ENCODE measurements at places on chromosomes 3 and 15.

DNA sequence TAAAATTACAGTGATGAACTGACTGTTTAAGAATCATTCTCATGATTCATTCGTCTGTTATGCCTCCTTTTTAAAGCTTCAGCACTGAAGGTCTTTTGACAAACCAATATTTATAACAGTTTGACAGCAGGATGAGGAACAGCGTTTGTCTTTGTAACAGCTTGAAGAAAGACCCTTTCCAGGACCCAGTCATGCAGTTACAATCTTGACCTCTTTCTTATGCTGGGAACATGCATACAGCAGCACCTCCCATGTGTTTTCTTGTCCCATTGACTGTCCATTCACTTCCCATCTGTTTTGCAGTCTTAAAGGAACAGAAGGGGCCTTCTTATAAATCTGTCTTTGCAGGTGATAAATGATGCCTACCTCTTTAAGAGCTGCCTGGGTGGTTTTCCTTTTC, 87.2 kb downstream of the OPA1 start:
- DNase-seq = no peak

- DNase-seq = no peak
Measured at GRCh38 chr3:110710603-110711002, 361.0 kb upstream of the NECTIN3 start.

GRCh38 chr15:95596496-95596895, 734.0 kb upstream of the NR2F2 start:
- DNase-seq = no peak

DNA sequence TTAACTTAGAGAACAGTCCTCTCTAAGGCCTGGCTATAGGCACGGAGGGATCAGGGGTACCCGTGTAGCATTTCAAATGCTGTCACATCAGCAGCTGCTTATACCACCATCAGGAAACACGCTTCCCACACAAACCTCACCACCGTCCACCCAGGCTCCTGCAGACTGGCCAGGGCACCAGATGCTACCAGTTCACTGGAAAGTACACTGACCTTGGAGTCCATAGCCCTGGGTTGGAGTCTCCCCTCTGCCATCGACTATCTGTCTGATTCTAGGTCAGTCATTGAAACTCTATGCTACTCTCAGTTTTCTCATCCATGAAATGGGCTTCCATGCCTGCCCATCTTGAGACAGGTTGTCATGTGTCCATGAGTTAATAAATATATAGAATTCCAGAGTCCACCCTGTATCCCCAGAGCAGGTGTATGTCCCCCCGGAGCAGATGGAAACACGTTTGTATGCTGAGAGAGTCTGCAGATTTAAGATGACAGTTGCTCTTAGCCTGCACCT, 156.0 kb upstream of the SMAD3 start:
- no peak for DNase-seq

- DNase-seq = no peak
Measured at GRCh38 chr3:192917028-192917403, 640 bp downstream of the MB21D2 start.

DNA sequence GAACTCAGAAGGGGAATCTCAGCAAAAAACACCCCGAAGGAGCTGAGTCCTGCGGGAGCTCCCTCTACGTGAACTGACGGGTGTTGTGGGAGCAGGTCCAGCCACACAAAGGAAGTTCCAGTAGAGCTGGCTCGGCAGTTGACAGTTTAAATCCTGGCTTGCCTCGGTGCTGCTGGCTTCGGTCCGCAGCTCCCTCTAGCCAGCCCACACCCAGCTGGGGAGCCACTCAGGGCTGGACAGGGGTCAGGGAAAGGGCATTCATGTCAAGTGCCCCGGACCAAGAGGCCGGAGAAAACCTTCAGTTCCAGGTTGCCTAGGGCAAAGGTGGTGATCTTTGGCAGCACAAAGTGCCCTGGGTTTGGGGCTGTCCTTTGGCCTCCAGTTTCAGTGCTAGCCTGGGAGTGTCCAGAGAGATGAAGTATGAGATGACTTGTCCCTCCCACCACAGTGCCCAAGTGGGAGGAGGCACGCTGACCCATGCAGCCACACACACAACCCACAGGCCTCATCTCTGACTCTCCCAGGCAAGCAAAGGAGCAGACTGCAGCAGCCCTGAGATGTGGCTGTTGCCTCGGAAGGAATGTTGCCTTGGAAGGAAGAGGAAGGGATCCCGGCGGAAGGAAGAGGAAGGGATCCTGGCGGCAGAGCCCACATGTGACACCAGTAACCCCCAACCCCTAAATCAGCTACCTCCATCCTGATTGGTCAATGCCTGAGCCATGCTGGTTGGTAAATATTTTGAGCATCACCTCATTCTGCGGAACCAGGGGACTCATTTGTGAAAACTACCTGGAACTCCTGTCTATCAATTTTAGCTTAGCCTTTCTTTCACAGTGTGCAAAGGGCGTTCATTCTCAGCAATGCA, 13.9 kb upstream of the ANPEP start:
- no peak for DNase-seq

DNA sequence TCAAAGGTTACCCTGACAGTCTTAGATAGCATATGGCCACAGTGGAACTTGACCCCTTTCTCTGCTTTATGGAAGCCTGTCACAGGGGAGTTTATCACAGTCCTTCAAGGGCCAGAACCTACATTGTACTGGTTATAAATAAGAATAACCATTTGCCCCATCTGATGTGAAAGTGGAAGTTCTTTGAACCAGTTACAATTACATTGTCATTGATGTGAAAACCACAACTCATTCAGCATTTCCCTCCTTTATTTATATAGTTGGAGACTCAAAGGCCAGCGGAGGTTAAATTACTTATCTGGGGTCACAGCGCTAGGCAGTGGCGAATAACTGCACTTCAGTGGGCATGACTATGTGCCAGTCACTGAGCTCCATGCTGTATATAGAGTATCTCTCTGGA, 60.5 kb upstream of the TBC1D5 start:
- no peak for DNase-seq

DNA sequence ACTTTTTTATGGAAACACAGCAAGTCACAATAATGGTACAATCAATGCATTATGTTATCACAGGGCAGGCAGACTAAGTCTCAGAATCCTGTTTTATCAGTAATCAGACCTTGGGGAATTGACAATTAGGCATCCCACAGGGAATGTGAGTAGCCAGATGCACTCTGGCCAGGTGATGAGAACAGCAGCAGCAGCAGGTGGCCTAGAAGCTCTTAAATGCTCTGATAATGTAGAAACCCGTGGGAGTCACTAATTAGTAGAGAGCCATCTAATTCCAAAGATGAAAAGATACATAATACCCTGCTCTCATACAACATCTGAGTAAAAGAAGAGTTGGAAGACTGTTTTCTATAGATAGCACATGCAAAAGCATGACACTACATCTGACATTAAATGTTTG, 12.6 kb downstream of the CEP152 start:
- no peak for DNase-seq

- DNase-seq = no peak
Measured at GRCh38 chr3:45551214-45552010, 43.1 kb upstream of the LIMD1 start.

DNA sequence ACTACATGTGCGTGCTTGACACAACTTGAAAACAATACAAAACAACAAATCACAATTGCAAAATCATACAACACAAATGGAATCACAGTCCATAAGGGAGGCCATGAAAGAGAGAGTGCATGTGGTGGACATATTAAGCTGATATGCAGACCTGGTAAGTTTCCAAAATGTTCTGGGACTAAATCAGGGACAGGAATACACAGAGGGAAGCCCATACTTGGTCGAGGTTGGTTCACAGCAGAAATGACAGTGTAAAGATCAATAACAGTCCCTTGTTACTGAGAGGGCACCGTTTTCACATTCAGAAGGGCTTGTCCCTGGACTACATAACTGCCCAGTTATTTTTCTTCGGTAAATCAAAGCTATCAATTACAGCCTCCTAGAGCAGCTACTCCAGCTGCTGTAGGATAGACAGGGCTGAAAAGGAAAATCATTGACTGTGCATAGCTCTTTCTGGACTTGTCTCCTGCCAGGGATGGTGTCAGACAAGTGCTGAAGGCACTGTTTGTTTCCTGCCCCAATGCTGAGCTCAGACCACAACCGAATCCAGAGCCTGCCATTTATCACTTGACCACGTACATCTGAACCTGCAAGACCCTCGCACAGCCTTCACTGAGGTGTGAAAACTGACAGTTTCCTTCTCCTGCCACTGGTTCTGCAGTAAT, 79.5 kb upstream of the KCNMB2 start:
- no peak for DNase-seq

DNA sequence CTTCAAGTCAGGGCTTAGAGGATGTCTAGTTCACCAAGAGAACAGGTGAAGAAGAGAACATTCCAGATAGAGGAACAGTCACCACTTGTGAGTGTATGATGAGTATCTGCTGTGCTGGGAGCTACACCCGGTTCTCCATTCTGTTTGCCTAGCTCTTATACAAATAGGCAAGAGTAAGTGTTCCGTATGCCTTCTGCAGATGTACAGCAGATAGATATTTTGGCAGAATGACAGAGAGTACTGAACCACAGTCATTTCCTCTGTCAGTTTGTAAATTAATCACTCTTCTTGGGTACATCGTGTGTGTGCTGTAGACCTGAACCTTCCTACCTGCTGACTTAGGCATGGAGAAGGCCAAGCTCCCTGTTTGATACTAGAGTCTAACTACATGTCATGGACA, 108.3 kb upstream of the CTDSPL start:
- DNase-seq = no peak

GRCh38 chr3:11437506-11437905, 165.3 kb downstream of the ATG7 start:
- DNase-seq = no peak

DNA sequence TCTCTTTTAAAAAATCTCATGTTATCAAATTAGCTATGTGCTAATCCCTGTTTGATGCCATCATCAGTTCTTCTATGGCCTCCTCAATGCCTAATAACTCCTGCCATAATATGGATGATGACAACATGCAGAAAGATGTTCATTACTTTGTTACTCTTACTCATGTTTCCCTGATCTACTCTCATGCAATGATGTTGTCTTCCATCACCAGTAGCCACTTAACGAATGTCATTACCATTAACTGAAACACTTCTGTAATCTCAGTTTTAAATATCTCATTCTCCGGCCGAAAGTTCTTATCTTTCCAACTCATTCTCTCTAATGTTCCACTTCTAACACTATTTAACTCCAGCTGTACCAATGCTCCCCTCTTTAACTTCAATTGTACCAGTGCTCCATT, 1187.7 kb downstream of the OTOL1 start:
- DNase-seq = no peak

- DNase-seq = no peak
Measured at GRCh38 chr3:66993082-66993481, 5.0 kb upstream of the KBTBD8 start.

- no peak for DNase-seq
Measured at GRCh38 chr15:67085237-67085817, 19.9 kb downstream of the SMAD3 start.

GRCh38 chr15:52567871-52568600, 794 bp downstream of the ARPP19 start:
- peak; percentile 23 for DNase-seq
